IPS-NIHi11 (cell line): ENCODE measurements at places on chromosomes 1 and 21.

DNA sequence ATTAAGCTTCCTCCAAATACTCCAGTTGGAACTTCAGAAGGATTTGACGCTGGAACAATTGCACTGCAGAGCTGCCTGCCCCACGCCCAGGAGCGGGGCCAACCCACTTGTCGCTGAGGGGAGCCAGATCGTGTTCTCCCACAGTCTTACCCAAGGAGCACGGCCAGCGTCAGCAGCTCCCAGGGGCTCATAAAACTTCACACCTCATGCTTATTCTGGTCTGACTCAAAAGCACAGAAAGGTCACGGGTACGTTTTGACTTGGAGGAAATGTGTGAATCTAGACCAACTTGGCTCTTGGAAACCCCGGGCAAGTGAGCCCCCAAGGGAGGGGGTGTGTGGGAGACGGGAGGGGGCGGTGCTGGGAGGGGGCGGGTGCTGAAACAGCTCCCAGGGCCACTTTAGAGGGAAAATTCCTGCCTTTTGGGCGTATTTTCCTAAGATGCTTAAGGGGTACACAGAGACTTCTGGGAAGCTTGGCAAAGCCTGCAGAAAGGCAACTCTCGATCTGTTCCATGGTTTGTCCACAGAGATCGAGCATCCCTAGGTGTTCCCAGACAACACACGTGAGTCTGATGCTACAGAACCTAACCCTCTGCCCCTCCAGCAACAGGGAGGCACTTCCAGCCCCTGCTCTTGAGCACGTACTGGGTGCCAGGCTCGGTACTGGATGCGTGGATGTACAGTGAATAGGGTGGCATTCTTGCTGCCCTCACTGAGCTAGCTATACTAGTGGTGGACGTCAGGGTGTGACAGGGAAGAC, 98.9 kb downstream of the DHRS3 start:
- no peak for DNase-seq

- no peak for DNase-seq
Observed at GRCh38 chr1:25688390-25689119, 72.0 kb downstream of the MAN1C1 start.

- DNase-seq, result peak; percentile 80
Observed at GRCh38 chr21:26845066-26845758, at the start of gene ADAMTS1. Gene ADAMTS1, minus strand, starts transcription at chr21:26845409. Its CDS starts 455 bp downstream, at chr21:26844954.

GRCh38 chr1:106080608-106081325, 975.7 kb upstream of the PRMT6 start:
- DNase-seq, result peak; percentile 43

DNA sequence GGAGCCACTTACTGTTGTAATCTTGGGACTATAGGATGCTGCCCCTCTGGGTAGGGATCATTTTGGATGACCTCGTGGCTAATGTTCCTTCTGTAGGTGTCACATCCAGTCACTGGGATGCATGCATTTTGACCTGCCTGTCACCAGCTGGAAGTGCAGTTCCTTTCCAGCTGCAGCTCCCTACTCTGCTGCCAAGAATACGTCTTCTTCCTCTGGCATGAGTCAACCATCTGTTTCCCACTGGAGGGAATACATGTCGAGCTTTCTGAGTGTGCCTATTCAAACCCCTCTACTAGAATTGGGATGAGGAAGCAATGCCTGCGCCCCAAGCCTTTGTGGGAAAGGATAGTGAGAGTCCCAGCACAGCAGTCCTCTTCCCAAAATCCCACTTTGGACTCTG, 415.5 kb upstream of the ADAMTS5 start:
- DNase-seq, result no peak

GRCh38 chr1:1137256-1138045, 21.6 kb upstream of the C1orf159 start:
- DNase-seq, result no peak

- no peak for DNase-seq
Observed at GRCh38 chr1:90198616-90199332, 203.9 kb downstream of the ZNF326 start.

GRCh38 chr21:45405271-45405818, 380 bp downstream of the COL18A1 start:
- DNase-seq, result peak; percentile 63

DNA sequence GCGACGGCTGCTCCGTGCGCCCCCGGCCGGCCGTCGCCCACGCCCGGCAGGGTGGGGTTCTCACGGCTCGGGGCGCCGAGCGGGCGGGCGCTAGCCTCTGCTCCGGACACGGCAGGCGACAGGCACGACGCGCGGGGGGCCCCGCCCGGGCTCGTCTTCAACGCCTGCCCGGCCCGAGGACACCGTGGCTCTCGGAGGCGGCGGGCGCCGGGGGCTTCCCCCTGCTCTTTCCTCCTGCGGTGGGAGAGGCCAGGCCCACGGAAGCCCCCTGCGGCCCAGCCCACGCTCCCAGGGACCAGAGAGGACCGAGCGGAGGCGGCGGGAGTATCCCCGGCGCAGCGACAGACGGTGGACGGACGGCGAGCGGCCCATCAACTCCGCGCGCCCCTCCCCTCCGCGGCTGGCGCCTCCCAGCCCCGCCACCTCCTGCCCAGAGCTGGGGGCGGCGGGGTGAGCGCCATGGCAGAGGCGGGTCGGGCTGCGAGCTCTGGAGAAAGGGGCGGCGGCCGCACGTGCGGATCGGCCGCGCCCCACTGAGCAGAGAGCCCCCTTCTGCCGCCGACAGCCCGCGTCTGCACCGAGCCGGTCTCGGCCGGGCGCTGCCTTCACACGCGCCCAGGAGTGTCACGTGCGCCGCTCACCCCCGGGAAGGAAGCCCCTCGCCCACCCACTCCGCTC, at the start of the genes SHE and TDRD10:
Gene SHE (minus strand): TSS at position 347 of the 678 bp plus-strand sequence. CDS start 386 bp downstream, outside the sequence.
Gene TDRD10 (plus strand): TSS at position 154 of the 678 bp plus-strand sequence. CDS start 4,685 bp downstream, outside the sequence.
- peak; percentile 73 for DNase-seq

DNA sequence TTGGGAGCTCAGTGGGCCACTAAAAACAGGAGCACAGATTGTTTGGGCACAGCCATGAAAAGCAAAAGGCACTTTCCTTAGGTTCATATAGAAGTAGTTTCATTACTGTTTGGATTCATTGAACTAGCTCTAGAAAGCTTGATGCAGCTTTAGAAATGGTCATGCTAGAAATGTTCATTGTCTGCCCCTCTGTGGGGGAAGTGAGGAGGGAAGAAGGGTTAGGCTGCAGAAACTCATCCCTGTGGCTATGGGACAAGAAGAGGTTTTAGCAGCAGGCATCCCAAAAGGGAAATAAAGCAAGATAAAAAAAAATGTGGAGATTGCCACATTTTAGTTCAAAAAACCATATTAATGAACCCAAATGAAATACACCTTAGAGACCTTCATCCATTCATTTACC, 359.6 kb upstream of the PTBP2 start:
- no peak for DNase-seq

DNA sequence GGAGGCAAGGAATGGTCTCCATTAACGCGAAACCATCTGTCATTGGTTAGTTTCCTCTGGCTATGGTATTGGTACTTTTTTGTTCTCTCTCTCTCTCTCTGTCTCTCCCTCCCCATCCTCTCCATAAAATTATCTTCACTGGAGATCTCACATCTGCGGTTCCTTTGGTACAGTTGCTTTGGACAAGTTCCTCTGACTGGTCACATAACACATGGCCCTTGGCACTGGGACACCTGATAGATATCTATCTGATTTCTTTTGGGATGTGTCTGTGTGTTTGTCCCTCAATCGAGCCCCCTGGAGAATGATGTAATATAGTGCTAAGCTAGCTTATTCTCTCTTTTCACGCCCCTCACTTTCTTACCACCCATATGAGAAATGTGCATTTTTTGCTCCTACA, 682.0 kb upstream of the B3GALT2 start:
- DNase-seq, result no peak

GRCh38 chr21:38280454-38280853, 23.7 kb downstream of the KCNJ15 start:
- DNase-seq, result no peak

DNA sequence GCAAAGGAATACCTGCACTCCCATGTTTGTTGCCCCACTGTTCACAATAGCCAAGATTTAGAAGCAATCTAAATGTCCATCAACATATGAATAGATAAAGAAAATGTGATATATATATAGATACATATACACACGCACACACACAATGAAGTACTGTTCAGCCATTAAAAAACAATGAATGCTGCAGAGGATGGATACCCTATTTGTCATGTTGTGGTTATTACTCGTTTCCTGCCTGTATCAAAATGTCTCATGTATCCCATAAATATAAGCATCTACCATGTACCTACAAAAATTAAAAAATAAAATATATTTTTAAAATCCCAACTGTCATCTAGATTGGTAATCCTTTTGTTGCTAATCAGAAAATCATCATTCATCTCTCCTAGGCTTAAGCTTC, 634.8 kb upstream of the ADGRL2 start:
- DNase-seq, result no peak

DNA sequence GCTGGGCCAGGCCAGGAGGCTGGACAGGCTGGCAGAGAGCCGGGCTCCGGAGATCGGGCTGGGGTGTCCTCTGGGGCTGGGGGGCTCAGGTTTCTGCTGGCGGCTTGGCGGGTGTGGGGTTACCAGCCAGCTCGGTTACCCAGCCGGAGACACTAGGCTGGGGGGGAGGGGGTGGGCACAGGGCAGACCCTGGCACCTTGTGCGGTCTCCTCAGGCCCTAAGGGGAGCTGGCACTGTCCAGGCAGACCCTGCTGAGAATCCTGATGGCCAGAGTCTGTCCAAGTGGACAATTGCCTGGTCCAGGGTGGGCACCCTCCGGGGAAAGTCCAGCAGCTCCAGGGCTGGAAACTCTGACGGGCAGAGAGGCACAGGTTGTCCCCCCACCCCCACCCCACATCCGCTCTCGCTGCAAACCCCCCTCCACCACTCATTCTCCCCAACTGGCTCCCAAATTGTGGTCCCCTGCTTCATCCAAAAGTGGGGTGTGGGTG, 6.7 kb downstream of the ZBTB7B start:
- DNase-seq, result no peak

- no peak for DNase-seq
Observed at GRCh38 chr1:2032737-2033136, 13.6 kb downstream of the GABRD start.

GRCh38 chr1:82227306-82228095, 426.8 kb downstream of the ADGRL2 start:
- DNase-seq, result no peak

DNA sequence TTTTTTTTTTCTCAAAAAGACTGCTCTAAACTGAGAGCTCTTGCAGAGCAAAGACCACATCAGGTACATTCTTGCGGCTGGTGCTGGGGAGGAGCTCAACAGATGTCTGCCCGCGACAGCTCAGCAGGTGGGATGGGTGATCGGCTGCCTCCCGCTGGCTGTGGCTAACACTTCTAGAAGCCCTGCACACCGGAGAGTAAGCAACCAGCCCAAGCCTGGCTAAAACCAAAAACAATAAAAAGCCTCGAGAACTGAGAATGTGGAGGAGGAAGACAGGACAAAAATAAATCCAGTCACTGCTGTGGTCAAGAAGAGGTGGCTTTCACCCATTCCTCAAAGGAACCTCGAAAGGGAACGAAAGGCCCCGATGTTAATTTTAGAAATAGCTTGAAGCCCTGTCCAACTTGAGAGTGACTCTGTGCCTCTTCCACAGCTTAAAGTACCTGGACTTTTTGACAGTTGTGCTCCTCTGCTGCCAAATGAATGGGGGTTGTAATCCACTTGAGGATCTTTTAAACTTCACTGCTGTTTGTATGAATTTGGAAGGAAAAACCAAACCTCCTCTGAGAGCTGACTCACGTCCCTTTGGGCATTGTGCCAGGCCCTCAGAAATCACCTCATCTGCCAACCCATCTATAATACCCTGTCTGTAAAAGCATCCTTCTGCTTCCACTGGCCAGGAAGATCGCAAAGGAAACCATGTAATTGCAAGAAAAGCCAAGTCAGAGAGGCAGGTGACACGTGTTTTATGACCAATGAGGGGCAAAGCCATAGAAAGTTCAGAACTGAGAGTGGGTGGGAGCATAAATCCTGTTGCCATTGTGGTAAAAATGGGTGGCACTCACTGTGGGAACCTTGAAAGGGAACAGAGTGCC, 78.6 kb downstream of the KCNN3 start:
- no peak for DNase-seq

DNA sequence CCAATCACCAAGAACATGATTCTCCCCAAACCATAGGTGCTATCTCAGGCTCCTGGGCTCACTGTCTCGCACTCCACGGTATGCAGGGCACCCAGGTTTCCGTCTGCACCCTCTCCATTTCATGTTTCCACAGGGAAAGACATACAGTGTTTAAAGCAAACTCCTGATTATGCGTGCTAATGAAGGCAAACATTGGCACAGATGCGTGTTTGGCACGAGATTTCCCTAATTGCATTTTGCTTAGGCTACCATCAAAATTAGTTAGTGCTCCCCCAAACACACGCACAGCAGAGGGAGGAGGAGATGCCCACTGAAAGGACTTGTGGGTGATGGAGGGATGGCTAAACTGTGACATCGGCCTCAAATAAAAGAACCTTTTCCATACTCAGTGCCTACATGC, 32.2 kb upstream of the TIAM1 start:
- no peak for DNase-seq

- DNase-seq, result peak; percentile 41
Observed at GRCh38 chr1:53121319-53122172, 20.9 kb downstream of the SLC1A7 start.

- no peak for DNase-seq
Observed at GRCh38 chr1:222288053-222288452, 259.9 kb downstream of the HHIPL2 start.

DNA sequence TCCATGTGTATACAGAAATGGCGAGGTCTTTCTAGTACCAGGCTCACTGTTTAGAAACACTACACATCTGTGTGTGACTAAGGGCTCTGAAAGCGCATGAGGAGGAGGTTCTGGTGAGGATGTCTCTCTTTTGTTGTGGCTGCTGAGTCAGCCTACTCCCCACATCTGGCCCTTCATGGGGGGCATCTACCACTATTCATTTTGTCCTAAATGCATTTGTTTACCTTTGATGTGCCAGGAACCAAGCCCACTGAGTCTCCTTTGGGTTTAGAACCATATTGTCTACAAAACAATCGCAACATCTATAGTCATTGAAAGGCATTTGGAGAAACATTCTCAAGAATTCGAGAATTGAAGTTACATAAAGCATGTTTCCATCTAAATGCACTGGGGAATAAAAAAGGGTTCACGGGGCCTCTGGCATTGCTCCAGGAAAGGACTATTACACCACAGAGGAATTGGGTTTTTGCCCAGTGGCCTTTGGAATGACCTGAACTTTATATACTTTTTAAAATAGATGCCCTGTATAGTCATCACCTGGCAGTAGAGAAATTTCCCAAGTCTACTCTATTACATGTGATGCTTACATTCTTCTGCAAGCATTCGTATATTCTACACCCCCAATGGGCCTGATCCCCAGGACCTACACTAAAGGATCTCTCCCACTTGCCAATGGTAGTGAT, 35.1 kb upstream of the ADORA3 start:
- DNase-seq, result no peak

GRCh38 chr1:228013935-228014930, 7.4 kb downstream of the WNT3A start:
- DNase-seq, result no peak

- DNase-seq, result no peak
Observed at GRCh38 chr1:69595486-69595885, 27.8 kb downstream of the LRRC7 start.
